GOT3 (cell line): ENCODE measurements at places on chromosomes 2 and 18.

DNA sequence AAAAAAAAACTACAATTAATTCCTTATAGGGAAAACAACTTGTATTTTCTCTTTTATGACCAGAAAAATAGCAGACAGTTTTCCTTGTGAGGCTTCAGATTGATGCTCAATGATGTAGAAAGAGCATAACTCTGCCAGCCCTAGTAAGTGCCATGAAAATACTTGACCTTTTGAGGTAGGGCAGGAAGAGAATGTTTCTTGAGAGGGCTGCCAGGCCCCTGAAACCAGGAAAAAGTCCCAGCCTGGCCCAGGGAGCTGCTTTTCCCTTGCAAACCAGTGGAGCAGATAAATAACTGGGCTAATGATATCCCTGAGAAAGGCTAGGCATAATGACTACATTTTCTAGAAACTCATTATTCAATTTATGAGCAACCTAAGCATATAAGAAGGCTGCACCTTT, 126.8 kb downstream of the SLC8A1 start:
- DNase-seq: no peak

DNA sequence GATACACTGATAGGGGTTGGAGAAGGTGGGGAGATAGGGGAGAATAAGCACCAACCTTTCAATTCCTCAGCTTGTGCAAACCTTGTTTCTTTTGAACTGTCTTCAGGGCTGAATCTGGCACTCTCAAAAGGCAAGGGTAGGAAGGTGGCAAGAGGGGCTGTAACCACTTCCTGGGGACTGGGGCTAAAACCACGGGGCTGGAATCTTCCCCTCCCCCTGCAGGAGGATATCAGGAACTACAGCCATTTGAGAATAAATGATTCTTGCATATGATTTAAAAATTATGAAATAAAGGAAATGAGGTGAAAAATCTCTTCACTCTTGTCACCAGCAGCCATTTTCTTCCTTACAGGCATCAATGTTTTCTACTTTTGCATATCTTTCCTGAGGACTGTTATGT, 50.8 kb downstream of the ATOH8 start:
- DNase-seq: no peak

DNA sequence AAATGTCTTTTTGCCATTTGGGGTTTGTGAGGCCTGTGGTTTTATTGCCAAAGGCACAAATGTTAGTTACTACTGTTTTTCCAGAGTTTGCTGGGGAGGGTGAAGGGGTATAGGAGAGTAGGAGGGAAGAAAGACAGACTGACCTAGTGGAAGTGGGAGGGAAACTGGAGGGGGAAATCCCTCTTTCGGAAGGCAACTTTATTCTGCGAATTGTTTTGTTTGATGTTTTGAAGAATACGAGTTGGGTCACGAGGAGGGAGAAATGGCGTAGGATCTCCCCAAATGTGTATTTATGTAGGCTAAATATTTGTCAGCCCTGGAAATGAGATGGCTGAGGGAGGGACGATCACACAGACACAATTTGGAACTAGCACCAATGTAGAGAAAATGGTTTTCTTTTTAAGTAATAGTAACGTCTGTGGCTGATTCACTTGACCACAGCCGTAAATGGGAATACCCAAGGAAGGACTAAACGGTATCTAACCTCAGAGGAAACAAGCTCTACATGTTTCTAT, 172.3 kb downstream of the ICOS start:
- no peak for DNase-seq

GRCh38 chr2:27954221-27954673, 63.7 kb downstream of the BABAM2 start:
- no peak for DNase-seq

- DNase-seq: no peak
Observed at GRCh38 chr2:13009027-13009642, 292.4 kb downstream of the TRIB2 start.

GRCh38 chr18:52376104-52376503, 36.1 kb downstream of the DCC start:
- no peak for DNase-seq

GRCh38 chr2:231093933-231094332, 30.9 kb downstream of the HTR2B start:
- no peak for DNase-seq

DNA sequence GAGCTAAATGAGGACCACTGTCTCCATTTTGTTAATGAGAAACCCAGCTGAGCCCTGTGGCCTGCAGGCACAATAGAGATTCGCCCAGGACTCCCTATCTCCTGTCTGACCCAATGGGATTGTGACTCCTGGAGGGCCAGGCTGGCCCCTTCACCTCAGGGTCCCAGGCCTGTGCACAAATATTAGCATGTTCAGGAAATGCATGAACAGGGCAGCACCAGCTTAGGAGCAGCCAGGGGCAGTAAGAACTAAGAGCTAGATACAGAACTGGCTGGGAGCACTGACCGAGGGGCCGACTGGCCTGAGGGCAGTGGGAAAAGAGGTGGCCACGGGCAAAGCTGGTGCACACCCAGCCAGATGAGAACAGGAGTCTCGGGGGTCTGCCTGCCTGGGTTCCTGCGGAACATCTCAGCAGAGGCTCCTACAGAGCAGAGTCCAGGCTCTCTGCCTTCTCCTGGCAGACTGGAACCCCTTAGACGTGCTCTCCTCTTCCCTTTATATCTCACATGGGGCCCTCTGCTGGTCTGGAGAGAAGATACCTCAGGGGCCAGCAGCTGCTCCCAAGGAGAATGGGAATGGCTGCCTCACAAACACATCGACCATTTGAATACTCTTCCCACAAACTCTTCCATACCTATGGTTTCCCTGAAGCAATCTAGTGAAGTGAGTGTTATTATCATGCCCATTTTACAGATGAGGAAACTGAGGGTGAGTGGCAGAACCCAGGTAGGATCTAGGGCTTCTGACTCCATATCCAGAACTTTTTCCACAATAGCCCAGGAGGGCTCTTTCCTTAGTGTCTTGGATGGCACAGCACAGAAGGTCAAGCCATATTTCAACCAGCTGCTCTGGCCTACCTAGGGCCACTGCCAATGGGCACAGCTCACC, 77.6 kb upstream of the OTOF start:
- DNase-seq: no peak

DNA sequence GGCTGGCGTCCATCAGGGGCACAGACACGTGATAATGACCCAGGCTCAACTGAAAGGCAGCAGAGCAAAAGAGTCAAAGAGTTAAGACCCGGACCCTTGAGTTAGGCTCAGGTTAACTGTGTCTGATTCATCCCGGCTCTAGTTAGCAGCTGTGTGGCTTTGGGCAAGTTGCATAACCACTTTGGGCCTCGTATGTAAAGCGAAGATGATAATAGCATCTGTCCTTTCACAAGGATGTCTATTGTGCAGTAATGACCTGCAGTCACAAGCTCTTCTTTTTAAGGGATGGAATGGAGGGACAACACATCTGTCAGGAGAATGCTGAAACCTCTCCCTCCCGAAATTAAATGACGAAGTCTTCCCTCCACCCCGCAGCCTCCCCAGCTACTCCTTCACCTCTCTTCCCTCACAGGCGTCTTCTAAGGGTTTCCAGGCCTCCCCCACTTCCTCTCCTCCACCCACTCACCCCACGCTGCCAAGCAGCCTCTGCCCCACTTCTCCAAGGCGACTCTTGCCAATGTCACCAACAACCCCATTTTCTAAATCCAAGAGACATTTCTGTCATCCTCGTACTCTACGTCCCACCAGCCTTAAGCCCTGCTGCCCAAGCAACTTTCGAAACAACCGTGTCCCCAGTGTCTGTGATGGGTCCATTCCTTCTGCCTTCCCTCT, 135.1 kb upstream of the ID2 start:
- no peak for DNase-seq

GRCh38 chr2:143375384-143375880, 246.2 kb downstream of the ARHGAP15 start:
- DNase-seq: no peak

DNA sequence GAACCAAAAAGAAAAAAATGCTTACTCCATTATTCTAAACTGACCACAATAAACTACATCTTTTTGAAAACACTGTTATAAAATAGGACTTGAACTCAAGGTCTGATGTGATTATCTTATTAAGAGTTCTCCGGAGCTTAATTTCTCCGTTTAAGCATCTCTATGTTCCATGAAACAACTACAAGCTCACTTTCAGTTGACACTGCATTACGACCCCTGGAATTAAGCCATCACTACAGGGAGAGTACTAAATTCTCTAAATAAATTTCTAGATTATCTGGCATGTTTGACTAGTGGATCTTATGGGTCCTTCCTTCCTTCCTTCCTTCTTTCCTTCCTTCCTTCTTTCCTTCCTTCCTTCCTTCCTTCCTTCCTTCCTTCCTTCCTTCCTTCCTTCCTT, 249.0 kb downstream of the IKZF2 start:
- DNase-seq: no peak

GRCh38 chr18:77102259-77103040, 30.1 kb downstream of the MBP start:
- DNase-seq: no peak

- DNase-seq: no peak
Observed at GRCh38 chr2:74066491-74067203, 81.1 kb downstream of the BOLA3 start.

DNA sequence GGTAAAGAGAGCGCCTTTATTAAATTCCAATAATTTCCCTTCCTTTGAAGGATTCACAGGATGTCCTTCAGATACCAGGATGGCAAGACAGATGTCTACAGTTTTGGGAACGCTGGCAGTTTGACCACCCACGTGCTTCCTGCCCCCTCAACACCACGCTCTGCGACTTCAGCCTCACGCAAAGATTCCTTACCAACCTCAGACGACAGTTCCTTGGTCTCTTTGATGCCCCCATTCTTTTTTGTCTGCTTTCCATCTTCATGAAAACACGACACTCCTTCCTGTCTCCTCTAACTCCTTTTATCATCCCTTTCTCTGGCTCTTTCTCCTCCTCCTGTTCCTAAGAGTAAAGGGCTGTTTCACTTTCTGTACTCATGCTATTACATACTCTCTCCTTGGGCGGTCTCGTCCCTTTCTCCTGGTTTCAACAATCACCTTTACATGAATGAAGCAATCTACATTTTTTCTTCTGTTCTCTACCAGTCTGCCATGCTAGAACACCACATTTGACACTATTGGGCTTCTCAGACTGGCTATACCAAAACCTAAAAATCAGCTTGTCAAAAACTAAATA, 189.9 kb upstream of the PGAP1 start:
- no peak for DNase-seq

DNA sequence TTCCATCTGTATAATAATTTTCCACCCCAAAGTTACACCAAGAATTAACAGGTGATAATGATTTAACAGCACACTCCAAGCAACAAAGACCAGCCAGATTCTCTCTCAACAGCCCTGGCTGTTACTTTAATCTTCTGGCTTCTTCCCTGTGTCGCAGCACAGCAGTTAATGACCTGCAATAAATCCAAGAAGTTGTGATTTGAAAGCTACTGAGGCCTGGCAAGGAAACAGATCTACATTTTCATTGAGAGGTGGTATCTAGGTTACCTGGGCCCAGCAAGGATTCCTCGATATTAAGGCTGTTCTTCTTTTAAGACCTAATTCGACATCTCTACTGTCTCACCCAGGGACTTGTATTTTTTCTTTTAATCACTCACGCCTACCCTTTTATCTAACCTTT, 433.8 kb downstream of the NBAS start:
- DNase-seq: no peak

- no peak for DNase-seq
Observed at GRCh38 chr2:138294451-138294850, 207.1 kb upstream of the SPOPL start.

DNA sequence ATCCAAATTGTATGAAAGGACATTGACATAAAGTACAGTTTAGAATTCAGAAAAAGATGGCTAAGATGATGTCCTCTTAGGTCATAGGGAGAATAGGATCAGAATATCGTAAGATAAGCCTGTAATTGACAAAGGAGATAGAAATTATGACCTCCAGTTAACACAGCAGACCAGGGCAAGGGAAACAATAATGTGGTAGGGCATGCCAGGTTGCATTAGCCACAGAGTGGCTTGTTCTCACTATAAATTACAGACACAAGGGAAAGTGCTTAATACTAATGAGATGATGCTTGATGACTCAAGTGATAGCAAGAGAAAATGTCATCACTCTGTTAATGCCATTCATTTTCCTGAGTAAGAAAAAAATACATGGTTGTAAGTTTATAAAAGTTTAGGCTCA, 48.9 kb upstream of the LRP1B start:
- no peak for DNase-seq

DNA sequence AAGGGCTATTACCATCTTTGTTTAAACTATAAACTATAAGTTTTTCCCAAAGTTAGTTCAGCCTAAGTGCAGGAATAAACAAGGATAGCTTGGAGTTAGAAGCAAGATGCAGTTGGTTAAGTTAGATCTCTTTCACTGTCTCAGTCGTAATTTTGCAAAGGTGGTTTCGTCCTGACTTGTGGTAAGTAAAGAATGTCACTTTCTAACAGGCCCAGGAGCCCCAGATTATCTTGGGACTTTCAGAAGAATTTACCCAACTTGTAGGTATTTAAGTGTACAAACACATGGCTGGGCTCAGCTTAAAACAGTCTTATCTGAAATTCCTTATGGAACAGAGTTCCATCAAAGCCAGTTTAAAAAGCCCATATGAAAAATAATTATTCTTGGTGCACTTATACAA, 18.3 kb upstream of the FAM98A start:
- no peak for DNase-seq

GRCh38 chr2:160816916-160817499, 323.4 kb upstream of the RBMS1 start:
- no peak for DNase-seq

DNA sequence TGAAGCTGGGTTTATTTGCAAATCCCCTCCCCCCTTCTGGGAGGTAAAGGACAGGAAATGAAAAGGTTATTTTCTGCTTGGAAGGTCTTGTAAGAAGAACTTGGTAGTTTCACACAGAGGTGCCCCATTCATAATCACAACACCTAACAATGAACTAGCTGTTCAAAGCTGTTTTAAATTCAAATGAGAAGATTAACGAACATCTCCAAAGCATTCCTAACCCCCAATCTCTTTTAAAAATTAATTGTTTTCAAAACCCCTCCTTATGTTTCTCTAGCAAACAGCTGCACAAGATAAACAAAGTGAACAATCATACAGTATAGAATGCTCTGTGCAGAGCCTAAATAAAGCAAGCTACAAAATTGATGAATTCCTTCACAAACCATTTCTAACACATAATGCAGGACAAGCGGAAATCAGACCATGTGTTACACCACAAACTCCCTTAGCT, 271.4 kb downstream of the SATB2 start:
- no peak for DNase-seq

DNA sequence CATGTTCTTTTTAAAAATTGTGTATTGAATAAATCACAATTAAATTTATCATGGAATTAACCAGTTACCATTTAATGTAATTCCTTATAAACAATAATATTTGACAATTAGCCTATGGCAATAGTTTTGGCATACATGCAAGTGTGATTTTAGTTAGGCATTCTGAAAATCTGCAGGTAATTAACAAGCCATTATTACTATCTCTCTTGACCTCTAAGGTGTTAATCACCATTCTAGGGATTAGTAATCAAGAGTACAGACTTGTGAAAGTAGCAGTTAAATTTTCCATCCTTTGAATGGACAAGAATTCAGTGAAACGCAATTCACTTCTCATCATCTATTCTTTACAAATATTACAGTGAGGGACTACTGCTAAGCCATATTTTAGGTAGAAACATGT, 127.7 kb upstream of the CHST9 start:
- DNase-seq: no peak
